Upper lobe of right lung (tissue), 1 donor: ENCODE measurements at places on chromosomes 5 and 9. TPM values are rescaled to one million over a fixed set of nuclear protein-coding genes. Genes with fewer than 3 reads are reported as not detected.
A peak's percentile ranks its signal among the peaks of the same experiment; 100 is the strongest.

- DNase-seq = no peak
Measured at GRCh38 chr5:76974785-76975184, 21.9 kb downstream of the CRHBP start.

DNA sequence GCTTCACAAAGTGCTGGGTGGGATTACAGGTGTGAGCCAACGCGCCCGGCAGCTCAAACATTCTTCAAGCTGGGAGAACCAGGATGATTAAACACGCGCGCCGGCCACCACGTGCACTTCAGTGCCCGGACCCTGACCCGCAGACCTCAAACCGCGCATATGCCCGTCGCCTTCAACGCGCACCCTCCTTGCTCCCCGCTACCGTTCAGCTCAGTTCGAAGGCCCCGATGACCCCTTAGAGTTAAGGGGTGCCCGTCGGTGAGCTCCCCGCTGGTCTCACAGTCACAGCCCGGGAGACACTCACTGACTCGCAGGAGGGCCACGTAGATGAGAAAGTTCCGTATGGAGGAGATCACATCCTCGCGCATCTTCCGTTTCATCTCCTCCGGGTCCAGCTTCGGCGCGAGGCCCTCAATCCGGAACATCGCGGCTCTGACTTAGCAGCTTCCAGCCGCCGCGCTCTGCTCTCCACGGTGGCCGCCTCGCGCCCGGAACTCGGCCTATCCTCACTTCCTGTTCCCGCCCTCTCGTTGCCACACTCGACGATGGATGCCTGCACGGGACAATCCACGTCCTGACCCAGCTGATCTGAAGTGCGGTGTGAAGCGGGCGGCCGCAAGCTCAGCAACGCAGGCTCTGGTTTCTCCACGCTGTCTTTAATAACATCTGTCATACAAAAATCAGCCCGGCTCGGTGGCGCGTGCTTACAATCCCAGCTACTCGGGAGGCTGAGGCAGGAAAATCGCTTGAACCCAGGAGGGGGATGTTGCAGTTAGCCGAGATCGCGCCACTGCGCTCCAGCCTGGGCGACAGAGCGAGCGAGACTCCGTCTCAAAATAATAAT, at the start of gene TOMM5:
TSS of gene TOMM5 (minus strand) at position 490 of the 844 bp plus-strand sequence. CDS start at position 425, 65 bp downstream.
- DNase-seq = peak; percentile 96

OR2S2 gene
- not detected for total RNA-seq

GDA gene
- total RNA-seq = 0.20 TPM

DNA sequence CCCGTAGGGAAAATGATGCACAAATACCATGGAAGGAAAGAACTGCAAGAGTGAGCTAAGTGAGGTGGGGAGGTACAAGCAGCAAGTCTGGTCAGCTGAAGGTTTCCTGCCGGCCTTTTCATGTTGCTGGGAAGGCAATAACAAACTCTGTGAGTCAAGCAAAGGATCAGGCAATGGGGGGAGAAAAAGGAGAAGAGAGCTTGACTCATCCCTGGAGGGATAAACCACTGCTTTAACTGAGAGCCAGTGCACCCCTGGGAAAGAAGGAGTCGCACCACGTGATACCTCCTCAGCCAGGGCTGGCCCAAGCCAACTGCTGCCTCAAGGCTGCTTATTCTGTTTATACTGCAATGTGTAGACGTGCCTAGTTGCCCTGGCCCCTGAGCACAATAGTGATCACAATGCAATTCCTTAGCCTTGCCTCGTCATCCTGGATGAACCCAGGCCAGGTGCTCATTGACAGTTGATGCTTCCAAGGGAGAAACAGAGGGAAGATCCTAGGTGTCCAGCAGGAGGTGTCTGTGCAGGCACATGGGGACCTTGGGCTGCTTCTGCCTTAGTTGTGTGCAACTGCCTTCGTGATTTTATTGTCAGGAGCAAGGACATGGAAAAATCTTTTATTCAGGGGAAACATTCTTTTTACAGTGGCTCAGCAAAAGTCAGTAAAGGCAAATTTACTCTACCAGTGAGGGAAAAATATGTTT, 203.0 kb upstream of the TUT7 start:
- no peak for DNase-seq

MAMDC4 gene
- 12.9 TPM for total RNA-seq

GRCh38 chr5:88503041-88503345, 234.3 kb upstream of the TMEM161B start:
- no peak for DNase-seq
